Osteocyte (in vitro differentiated cells): ENCODE measurements at places on chromosomes 2 and 18. TPM values are rescaled to one million over a fixed set of nuclear protein-coding genes. Genes with fewer than 3 reads are reported as not detected.

DNA sequence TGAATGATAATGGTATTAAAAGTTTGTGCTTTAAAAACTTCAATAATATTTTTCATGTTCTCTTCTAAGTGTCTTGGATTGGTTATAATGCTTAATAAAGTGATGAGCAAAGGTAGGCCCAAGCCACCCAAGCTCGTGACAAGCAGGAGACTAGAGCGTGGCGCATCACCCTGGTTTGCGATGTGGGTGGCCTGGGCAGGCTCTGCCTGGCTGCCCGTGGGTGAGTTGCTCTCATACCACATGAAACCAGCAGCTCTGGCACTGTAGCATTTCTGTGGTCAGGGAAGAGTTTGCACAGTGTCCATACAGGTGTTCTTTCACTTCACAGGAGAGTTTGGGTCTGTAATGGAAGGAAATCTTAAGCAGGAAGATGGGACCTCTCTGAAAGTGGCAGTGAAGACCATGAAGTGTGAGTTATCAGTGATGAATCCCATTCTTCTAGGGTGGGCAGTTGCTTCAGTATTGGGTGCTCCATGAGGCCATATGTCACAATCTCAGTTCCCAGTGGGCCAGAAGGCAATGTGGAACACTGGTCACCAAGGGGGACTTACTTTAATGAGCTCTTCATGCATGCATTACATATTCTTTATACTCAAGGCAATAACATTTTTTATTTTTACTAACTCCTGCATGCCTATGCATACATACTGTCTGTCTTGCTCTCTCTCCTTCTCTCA is 51.4 kb upstream of the TMEM87B start:
- no peaks in the 10 kb centered on the region for H3K4me1 ChIP-seq
- no peak overlapping the region for H3K27ac ChIP-seq
- no peaks in the 10 kb centered on the region for H3K36me3 ChIP-seq
- peaks cover 13% of the 10 kb centered on the region for H3K27me3 ChIP-seq
- H3K4me3 ChIP-seq = no peak overlapping the region

GRCh38 chr2:987789-988188 is 37.1 kb downstream of the SNTG2 start:
- no peak overlapping the region for H3K4me3 ChIP-seq
- no peaks in the 10 kb centered on the region for H3K36me3 ChIP-seq
- no peak for DNase-seq
- H3K27me3 ChIP-seq = peaks cover 5% of the 10 kb centered on the region
- no peak overlapping the region for H3K27ac ChIP-seq

DNA sequence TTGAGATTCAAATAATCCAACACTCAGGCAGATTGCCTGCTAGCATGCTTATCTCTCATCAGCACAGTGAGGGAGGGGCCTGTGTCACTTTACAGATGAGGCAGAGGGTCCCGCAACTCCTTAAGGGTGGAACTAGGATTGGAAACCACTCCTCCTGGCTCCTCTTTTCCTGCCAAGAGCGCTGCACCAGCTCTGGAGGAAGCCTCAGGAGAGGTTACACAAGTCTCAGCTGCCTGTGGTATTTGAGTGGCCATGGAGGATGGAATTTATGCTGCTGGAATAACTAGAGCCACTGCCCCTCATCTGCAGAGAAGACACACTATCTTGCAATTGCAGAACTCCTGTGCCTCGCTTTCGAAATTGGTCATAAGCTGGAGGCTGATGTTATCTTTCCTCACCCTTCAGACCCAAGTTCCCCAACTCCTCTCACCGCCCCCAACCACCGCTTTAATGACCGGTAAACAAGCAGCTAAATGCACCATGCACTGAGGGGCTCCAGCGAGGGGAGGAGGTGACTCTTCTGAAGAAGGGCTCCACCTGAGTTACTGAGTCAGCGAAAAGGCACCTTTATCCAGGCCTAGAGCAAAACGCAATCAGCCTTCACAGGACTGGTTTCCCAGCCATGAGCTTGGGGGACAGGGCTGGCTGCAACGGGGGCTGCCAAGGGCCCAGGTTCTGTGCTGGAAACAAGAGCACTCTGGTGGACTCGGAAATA is 245.8 kb downstream of the SOX11 start:
- H3K4me3 ChIP-seq = no peak overlapping the region
- no peak overlapping the region for H3K27ac ChIP-seq
- H3K27me3 ChIP-seq = peaks cover 10% of the 10 kb centered on the region
- H3K4me1 ChIP-seq = no peaks in the 10 kb centered on the region

DNA sequence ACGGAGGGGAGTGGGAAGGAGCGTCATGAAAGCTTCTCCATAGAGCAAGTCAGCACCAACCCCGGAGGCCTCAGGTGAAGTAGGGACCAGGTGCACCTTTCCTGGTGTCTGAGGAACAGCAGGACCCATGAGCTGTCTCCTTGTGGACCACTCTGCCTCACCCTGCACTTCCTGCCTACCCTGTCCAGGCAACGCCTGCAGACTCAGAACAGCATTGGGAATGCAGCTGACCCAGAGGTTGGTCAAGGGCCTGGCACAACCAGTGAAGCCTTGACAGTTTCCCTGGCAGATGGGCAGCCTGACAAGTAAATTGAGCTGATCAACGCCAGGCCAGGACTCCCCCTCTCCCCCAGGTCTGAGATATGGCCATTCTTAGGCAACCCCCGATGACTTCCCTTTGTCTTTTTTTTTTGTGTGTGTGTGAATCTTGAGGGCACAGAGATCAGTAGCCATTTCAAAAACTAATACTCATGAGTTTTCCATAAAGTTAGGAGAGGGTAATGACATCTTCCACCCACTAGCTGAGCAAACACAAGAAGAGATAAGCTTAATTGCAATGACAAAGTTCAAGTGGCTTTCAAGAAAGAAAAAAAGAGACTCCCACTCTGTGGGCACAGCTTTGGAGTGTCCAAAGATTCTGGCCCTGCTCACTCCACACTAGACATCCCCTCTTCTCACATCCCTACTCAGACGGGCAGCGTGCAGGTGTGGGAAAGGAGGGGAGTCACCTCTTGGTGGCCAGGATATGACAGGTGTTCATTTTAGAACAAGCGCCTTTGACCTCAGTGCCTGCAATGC is 3.5 kb upstream of the FABP1 start:
- H3K4me3 ChIP-seq = no peak overlapping the region
- no peak overlapping the region for H3K27ac ChIP-seq
- H3K27me3 ChIP-seq = peaks cover 14% of the 10 kb centered on the region

GRCh38 chr2:106223347-106223746 is 29.2 kb upstream of the UXS1 start:
- no peak for DNase-seq
- no peaks in the 10 kb centered on the region for H3K36me3 ChIP-seq
- no peaks in the 10 kb centered on the region for H3K4me1 ChIP-seq
- H3K4me3 ChIP-seq = no peak overlapping the region

- H3K27me3 ChIP-seq = no peaks in the 10 kb centered on the region
- no peak for DNase-seq
- peaks cover 22% of the 10 kb centered on the region for H3K4me1 ChIP-seq
- H3K36me3 ChIP-seq = peaks cover 4% of the 10 kb centered on the region
- H3K27ac ChIP-seq = no peak overlapping the region
Measured at GRCh38 chr2:25491966-25492532, 150.3 kb upstream of the DNMT3A start.

DNA sequence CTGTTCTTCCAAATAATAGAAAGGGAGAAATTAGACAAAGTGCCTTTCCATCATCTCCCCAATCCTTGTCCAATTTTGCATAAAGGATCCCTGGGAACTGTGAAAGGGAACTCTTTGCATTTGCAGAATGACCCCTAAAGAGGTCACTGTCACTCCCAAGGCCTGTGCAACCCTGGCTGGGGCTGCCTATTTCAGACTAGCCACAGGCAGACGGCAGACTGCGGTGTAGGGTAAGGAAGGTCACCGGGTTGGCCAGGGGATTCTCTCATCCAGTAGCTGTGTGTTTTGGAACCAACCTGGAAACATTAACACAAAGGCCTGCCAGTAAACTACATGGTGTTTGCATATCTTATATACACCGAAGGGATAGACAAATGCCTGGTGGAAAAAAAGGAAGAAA is 818.7 kb downstream of the BCL11A start:
- no peaks in the 10 kb centered on the region for H3K4me1 ChIP-seq
- H3K27ac ChIP-seq = no peak overlapping the region
- H3K4me3 ChIP-seq = no peak overlapping the region
- H3K27me3 ChIP-seq = no peaks in the 10 kb centered on the region
- H3K36me3 ChIP-seq = no peaks in the 10 kb centered on the region

DNA sequence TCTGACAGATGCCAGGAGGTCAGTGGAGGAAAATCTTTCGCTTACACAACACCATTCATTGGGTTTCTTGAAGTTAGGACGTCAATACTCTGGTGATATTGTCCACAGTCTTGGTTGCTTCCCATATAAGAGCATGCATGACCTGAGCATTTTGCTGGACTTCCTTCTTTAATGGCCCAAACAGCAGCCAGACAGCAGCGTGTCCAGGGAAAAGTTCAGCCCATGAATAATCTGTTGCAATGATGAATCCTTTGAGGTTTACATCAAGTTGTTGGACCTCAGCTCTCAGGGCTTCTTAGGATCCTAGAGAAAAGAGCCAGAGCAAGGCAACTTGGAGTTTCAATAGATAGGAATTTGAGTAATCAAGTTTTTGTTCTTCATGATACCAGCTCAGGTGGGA is 155.6 kb upstream of the MGAT5 start:
- peaks cover 27% of the 10 kb centered on the region for H3K27me3 ChIP-seq
- H3K27ac ChIP-seq = no peak overlapping the region
- no peak overlapping the region for H3K4me3 ChIP-seq
- no peaks in the 10 kb centered on the region for H3K4me1 ChIP-seq
- DNase-seq = no peak
- H3K36me3 ChIP-seq = no peaks in the 10 kb centered on the region

ASXL3 gene
- 7.2 and 10.1 TPM in 2 replicates for total RNA-seq

GRCh38 chr2:113974727-113975126 is 84.8 kb downstream of the ACTR3 start:
- H3K27ac ChIP-seq = no peak overlapping the region
- no peaks in the 10 kb centered on the region for H3K27me3 ChIP-seq
- peaks cover 5% of the 10 kb centered on the region for H3K4me1 ChIP-seq
- H3K4me3 ChIP-seq = no peak overlapping the region

DNA sequence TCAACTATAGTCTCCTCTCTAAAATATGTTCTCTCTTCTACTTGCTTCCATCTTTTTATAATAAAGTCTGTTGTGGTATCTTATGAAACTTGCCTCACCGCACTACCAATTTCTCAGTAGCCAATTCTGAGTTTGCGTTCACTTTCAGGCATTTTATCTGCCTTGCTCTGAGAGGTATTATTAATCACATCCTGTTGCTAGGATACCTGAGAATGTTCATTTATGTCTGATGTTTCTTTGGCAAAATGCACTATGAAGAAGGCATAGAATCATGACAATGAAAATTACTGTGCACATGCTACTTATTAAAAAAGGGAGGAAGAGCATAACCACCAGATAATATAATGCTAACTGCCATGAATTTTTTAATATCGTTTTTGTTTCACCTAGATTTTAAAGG is 130.2 kb downstream of the CHST9 start:
- H3K36me3 ChIP-seq = no peaks in the 10 kb centered on the region
- no peak overlapping the region for H3K27ac ChIP-seq
- H3K4me1 ChIP-seq = no peaks in the 10 kb centered on the region
- H3K27me3 ChIP-seq = peaks cover 4% of the 10 kb centered on the region

- H3K27ac ChIP-seq = no peak overlapping the region
- H3K27me3 ChIP-seq = peaks cover 3% of the 10 kb centered on the region
- H3K4me1 ChIP-seq = peaks cover 36% of the 10 kb centered on the region
Measured at GRCh38 chr2:187995556-187995955, 296.1 kb upstream of the GULP1 start.

DNA sequence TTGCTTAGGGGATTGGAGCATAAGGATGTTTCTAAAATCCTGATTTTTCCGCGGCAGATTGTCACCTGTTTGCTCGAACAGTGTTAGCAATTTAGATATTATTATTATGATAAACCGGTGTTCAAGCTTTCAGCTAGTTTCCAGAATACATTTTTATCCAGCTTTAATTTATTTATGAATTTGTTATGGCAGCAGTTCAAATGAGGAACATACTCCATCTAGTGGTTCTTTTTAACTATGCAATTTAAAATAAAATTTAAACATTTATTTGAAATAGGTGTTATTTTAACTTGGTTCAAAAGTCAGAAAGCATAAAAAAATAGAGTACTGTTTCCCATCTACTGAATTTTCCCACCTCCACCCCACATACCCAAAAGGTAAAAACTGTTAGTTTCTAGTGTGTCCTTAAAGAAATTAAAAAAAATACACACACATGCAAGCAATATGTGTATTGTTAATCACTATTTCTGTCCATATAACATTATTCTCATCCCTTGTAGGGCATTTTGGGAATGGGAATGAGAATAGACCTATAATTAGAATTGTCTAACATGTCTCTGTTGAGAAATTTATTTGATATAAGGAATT is 23.2 kb downstream of the ACOXL start:
- no peaks in the 10 kb centered on the region for H3K4me1 ChIP-seq
- no peak for DNase-seq
- no peak overlapping the region for H3K27ac ChIP-seq
- H3K27me3 ChIP-seq = peaks cover 50% of the 10 kb centered on the region

- no peak overlapping the region for H3K4me3 ChIP-seq
- no peak for DNase-seq
Measured at GRCh38 chr18:63210521-63210920, 109.0 kb downstream of the BCL2 start.

- H3K27ac ChIP-seq = peak overlapping the region; percentile 68
- H3K27me3 ChIP-seq = no peaks in the 10 kb centered on the region
- peaks cover 31% of the 10 kb centered on the region for H3K36me3 ChIP-seq
- peaks cover 75% of the 10 kb centered on the region for H3K4me1 ChIP-seq
- H3K4me3 ChIP-seq = no peak overlapping the region
- no peak for DNase-seq
Measured at GRCh38 chr2:196162586-196163175, 8.7 kb downstream of the STK17B start.

DNA sequence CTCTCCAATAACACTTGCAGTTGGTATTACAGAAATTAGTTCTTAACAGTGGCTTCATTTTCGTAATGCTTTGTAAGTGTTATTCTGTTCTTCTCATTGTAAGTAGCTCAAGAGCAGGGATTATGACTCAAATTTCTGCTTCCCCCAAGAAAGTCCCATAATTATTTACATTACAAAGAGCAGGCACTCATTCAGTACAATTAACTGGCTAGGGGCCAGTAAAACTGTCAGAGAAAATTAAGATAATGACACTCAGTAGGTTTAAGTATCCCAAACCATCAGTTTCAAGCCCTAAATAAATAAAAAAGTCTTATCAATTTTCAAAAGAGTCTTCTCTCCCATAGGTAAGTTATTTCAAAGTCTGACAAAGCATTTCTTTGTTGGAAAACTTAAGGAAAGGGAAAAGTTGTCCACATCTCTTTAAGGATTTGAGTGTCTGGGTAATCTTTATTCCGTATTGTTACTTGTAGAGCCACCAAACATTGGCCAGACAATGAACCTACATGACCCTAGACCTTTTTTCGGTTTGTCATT is 137.1 kb downstream of the ARHGAP28 start:
- no peaks in the 10 kb centered on the region for H3K27me3 ChIP-seq
- DNase-seq = no peak
- peaks cover 2% of the 10 kb centered on the region for H3K4me1 ChIP-seq
- no peak overlapping the region for H3K4me3 ChIP-seq
- H3K36me3 ChIP-seq = peaks cover 25% of the 10 kb centered on the region

DNA sequence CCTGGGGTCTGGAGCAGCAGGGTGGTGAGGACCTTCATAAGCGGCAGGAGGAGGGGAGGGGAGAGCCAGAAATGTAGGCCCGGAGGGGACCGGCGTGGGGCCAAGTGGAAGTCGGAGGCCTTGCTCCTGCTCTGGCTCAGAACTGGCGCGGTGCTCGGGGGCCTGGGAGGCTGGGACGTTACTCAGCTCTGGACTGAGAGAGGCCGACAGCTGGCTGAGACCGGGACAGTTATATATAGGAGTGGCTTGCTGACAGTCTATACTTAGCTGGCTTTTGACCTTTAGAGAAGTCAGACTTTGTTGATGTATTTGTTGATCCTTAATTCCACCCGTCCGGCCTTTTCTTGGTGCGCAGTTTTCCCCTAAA is 15.7 kb downstream of the IGFBP5 start:
- no peaks in the 10 kb centered on the region for H3K27me3 ChIP-seq
- peak overlapping the region; percentile 44 for H3K27ac ChIP-seq
- H3K36me3 ChIP-seq = peaks cover 86% of the 10 kb centered on the region
- DNase-seq = no peak
- no peak overlapping the region for H3K4me3 ChIP-seq
- peaks cover 47% of the 10 kb centered on the region for H3K4me1 ChIP-seq
